Tibial artery (tissue), 4 donors: ENCODE measurements at places on chromosomes 11 and 22.

- H3K4me3 ChIP-seq = no peak overlapping the region
- no peaks in the 10 kb centered on the region for H3K27me3 ChIP-seq
- no peak for DNase-seq
- no peaks in the 10 kb centered on the region for H3K36me3 ChIP-seq
- peaks cover 7% of the 10 kb centered on the region for H3K4me1 ChIP-seq
These were observed 108.9 kb upstream of the NAV2 start for GRCh38 chr11:19603771-19604170.

- H3K4me3 ChIP-seq = no peak overlapping the region
- H3K27ac ChIP-seq = no peak overlapping the region
- peaks cover 23% of the 10 kb centered on the region for H3K4me1 ChIP-seq
These were observed 43.5 kb upstream of the TP53I11 start for GRCh38 chr11:44993971-44994704.

GRCh38 chr22:19851291-19852176, 3.1 kb downstream of the GNB1L start:
- H3K27ac ChIP-seq = no peak overlapping the region
- no peak for DNase-seq
- no peaks in the 10 kb centered on the region for H3K4me1 ChIP-seq
- H3K4me3 ChIP-seq = no peak overlapping the region
- H3K36me3 ChIP-seq = peaks cover 35% of the 10 kb centered on the region

DNA sequence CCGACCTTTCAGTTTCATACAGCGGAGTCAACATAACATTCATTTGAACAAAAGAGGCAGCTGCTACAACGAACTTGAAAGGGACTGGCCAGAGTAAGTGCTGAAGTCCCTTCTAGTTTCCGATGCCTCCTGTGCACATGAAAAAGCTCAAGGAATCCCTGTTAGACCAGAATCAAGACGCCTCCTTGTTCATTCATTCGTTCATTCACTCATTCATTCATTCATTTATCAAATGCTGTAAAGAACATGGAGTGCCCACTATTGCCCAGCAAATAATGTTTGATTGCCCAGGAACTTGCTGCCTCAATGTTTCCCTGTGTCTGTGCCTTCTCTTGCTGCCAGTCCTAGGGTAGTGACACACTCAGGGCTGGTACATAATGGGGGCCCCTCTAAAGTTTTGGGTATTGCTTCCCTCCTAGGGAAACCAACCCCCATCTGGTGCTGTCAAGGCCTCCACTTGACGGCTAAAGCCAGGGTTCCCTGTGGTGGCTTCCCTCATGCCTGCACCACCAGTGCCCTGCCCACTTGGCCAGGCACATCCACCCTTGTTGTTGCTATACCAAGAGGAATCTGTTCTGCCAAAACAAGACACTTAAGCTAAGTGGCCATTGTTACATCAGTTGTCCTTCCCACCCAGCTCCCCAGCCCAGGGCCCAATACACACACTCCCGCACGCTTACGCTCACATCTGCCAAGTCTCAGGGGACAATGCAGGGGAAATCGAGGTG, 3.8 kb downstream of the TMPRSS13 start:
- no peak for DNase-seq
- H3K4me3 ChIP-seq = no peak overlapping the region
- H3K36me3 ChIP-seq = no peaks in the 10 kb centered on the region

DNA sequence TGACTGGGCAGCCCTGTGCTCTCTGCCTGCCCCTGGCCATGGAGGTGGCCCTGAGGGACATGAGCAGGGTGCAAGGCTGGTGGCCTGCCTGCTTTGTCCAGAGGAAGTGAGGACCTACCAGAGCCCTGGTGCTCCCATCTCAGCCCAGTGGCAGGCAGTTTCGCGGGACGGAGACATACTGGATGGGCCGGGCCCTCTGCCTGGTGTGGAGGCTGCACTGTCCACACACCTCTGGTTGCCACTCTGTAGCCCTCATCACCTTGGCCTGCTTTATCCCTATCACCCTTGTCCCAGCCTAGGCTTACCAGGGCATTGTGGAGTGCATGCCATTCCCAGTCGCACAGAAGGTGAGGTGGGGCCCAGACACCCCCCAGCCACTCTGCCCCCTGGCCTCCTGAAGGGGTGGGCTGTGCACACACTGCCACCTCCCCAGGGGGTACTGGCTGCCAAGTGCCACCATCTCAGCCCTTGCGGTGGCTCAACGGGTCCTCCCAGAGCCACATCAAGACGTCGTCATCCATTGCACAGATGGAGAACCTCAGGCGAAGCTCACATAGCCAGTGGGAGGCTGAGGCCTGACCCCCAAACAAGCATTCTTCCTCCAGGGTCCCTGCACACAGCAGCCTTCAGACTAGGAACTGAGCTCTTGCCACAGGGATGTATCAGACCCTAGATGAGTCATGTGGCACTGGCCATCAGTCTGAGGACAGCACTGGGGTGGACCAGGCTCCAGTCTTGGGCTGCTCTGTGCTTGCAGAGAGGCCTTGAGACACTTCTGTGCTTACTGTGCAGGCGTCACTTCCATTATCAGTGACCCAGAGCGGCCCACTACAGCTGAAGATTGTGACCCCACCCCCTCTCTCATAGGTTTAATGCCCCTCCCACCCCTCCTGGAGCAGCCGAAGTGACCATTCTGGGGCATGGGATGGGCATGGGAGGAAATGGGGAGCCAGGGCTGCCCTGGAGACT, 176.1 kb downstream of the IGLL1 start:
- H3K4me3 ChIP-seq = no peak overlapping the region
- H3K27ac ChIP-seq = no peak overlapping the region
- no peaks in the 10 kb centered on the region for H3K36me3 ChIP-seq
- H3K4me1 ChIP-seq = no peaks in the 10 kb centered on the region
- no peak for DNase-seq

GRCh38 chr22:22243033-22243680, 1.4 kb upstream of the VPREB1 start:
- peak; percentile 44 for DNase-seq
- peaks cover 45% of the 10 kb centered on the region for H3K27me3 ChIP-seq
- no peak overlapping the region for H3K4me3 ChIP-seq
- H3K4me1 ChIP-seq = no peaks in the 10 kb centered on the region
- H3K27ac ChIP-seq = no peak overlapping the region

GRCh38 chr22:37909766-37910165, 3.7 kb downstream of the MICALL1 start:
- DNase-seq = no peak
- peaks cover 25% of the 10 kb centered on the region for H3K36me3 ChIP-seq
- no peaks in the 10 kb centered on the region for H3K4me1 ChIP-seq
- no peaks in the 10 kb centered on the region for H3K27me3 ChIP-seq
- no peak overlapping the region for H3K4me3 ChIP-seq

GRCh38 chr11:16902182-16902581, 112.0 kb downstream of the PLEKHA7 start:
- DNase-seq = no peak
- H3K4me1 ChIP-seq = no peaks in the 10 kb centered on the region
- no peaks in the 10 kb centered on the region for H3K36me3 ChIP-seq
- no peaks in the 10 kb centered on the region for H3K27me3 ChIP-seq

DNA sequence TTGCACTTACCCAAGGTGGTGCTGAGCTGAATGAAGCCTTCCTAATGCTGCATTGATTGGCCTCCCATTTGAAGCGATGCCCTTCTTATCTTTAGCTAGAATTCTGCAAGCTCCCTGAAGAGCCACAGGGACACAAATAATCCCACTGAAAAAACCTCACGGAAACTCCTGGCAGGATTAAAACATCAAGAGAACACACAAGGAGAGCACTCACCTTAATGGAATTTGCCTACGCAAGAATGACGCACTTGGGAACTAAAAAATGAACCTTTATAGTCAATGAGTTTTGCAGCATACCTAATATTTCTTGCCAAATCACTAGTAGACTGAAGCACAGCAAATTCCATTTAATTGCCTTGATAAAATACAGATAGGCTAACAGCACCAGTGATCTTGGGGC, 232.8 kb upstream of the UBASH3B start:
- no peak for DNase-seq
- no peak overlapping the region for H3K4me3 ChIP-seq
- H3K27ac ChIP-seq = no peak overlapping the region

DNA sequence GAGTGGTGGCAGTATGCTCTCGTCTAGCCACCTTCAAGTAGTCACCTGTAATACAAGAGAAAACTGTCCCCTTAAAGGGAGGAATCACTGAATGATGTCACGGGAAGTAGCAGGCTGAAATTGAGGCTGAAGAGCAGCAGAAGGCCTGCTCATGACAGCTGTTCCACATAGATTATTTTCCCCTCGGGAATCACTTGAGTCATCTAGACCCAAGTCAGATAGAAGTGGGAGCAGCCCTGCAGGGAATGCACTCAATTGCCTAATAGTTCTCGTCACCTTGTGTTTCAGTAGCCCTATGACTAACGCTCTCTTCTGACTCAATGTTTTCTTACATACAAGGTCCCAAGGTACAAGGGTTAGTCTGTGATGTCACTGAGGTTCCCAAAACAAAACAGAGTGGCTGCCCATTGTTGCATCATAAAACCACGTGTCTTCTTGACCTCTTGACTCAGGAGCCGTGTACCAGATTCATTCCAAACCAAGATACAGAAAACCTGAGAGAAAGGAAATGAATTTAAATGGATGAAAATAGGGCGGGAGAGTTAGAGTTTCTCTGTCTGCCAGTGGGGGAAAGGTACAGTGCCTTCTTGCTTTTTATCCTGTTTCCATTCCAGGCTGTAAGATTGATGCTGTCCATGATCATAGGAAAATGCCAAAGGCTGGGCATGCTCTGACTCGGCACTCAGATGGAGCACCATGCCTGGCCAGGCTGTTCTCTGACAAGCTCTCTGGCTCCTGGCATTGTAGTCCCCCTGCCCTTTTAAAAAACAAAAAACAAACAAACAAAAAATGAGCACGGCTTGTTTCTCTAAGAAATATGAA, 21.6 kb upstream of the C11orf96 start:
- peaks cover 68% of the 10 kb centered on the region for H3K4me1 ChIP-seq
- H3K4me3 ChIP-seq = no peak overlapping the region
- peak; percentile 93 for DNase-seq
- H3K27ac ChIP-seq = peak overlapping the region; percentile 95

- H3K4me3 ChIP-seq = no peak overlapping the region
- H3K27me3 ChIP-seq = no peaks in the 10 kb centered on the region
- no peak overlapping the region for H3K27ac ChIP-seq
- H3K36me3 ChIP-seq = no peaks in the 10 kb centered on the region
These were observed 406.7 kb downstream of the LUZP2 start for GRCh38 chr11:24903555-24903954.

DNA sequence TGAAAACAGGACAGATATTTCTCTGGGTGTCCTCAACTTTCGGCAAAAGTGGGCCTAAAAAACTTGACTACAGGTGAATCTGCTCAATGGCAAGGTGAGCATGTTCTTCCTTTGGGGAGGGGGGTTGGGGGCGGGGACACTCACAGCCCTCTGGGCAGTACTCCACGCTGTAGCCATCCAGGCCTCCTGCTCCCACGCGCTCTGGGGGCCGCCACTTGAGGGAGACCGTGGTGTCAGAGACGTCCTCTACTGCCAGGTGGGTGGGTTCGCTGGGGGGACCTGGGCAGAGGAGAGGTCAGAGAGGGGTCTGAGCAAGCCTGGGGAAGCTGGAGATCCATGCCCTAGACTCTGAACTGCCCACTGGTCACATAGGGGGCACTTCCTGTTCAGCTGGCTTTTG, 16.8 kb downstream of the MYBPC3 start:
- H3K36me3 ChIP-seq = no peaks in the 10 kb centered on the region
- H3K27ac ChIP-seq = no peak overlapping the region
- no peak for DNase-seq
- H3K4me1 ChIP-seq = no peaks in the 10 kb centered on the region
- H3K4me3 ChIP-seq = no peak overlapping the region

GRCh38 chr11:96323642-96323985, 19.4 kb downstream of the MAML2 start:
- H3K27me3 ChIP-seq = no peaks in the 10 kb centered on the region
- H3K27ac ChIP-seq = no peak overlapping the region
- no peaks in the 10 kb centered on the region for H3K36me3 ChIP-seq
- H3K4me1 ChIP-seq = peaks cover 80% of the 10 kb centered on the region
- no peak for DNase-seq
- H3K4me3 ChIP-seq = no peak overlapping the region
